ENCODE measurements at places on chromosomes 5 and 9. TPM values are rescaled to one million over a fixed set of nuclear protein-coding genes. Genes with fewer than 3 reads are reported as not detected.

Gene TXNDC15
- 42.7 TPM for total RNA-seq

Gene AIF1L
- 33.2 TPM for total RNA-seq

Gene SPATA6L
- 3.0 TPM for total RNA-seq

Gene RASGEF1C
- not detected for total RNA-seq

DNA sequence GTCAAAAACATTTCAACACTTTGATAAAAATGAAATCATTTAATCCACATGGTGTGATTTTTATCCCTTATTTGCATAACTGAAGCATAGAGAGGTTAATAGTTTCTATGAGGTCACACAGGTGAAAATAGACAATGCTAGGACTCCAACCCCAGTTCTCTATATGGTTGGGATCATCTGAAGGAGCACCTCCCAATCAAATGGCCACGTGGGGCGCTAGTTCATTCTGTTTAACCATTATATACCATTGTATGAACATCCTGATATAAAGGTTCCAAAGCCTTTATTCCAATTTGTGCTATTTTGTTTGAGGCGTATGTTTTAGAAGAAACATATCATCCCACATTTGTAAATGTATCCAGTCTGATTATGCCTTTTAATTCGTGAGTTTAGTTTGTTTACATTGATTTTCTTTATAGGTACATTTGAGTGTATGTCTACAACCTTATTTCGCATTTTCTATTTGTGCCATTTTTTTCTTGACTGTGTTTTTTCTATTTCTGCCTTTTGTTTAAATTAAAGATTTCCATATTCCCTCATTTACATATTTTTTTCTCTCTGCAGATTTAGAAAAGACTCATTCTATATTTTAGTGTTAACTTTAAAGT is 1092.0 kb downstream of the MAT2B start:
- DNase-seq = no peak
- H3K4me1 ChIP-seq = no peaks in the 10 kb centered on the region
- H3K27ac ChIP-seq = no peak overlapping the region

GRCh38 chr5:156149213-156149612 is 177.8 kb upstream of the SGCD start:
- no peak for DNase-seq
- no peaks in the 10 kb centered on the region for H3K36me3 ChIP-seq
- no peak overlapping the region for H3K4me3 ChIP-seq
- no peaks in the 10 kb centered on the region for H3K27me3 ChIP-seq
- H3K27ac ChIP-seq = no peak overlapping the region

GRCh38 chr9:79384501-79384900 is 187.3 kb upstream of the TLE4 start:
- H3K4me3 ChIP-seq = no peak overlapping the region
- H3K27me3 ChIP-seq = no peaks in the 10 kb centered on the region
- H3K27ac ChIP-seq = no peak overlapping the region
- peaks cover 6% of the 10 kb centered on the region for H3K4me1 ChIP-seq

- no peak overlapping the region for H3K27ac ChIP-seq
- no peak for DNase-seq
- no peaks in the 10 kb centered on the region for H3K4me1 ChIP-seq
- no peak overlapping the region for H3K4me3 ChIP-seq
- H3K36me3 ChIP-seq = peaks cover 59% of the 10 kb centered on the region
Measured at GRCh38 chr5:136182618-136183017, 10.3 kb downstream of the SMIM32 start.

GRCh38 chr9:23790351-23791260 is 35.4 kb downstream of the ELAVL2 start:
- H3K4me3 ChIP-seq = no peak overlapping the region
- no peaks in the 10 kb centered on the region for H3K36me3 ChIP-seq
- H3K27ac ChIP-seq = no peak overlapping the region
- no peak for DNase-seq

DNA sequence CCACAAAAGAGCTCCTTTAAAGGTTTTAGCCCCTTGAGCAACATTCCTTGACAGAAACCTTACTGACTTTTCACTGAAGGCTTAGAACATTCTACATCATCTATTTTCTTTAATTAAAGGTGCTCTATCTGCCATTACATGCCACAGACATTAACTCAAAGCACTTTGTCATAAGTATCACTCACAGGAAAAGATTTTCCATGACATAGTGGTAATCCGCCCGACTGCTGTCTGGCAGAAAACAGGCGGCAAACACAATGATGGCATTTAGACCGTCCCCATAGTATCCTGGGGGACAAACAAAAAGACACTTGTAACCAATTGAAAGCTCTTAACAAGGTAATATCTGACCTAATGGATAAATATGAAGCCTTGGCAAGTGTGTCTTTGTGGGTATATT is 126.2 kb upstream of the PCA3 start:
- no peak overlapping the region for H3K27ac ChIP-seq
- no peak overlapping the region for H3K4me3 ChIP-seq
- no peaks in the 10 kb centered on the region for H3K4me1 ChIP-seq

DNA sequence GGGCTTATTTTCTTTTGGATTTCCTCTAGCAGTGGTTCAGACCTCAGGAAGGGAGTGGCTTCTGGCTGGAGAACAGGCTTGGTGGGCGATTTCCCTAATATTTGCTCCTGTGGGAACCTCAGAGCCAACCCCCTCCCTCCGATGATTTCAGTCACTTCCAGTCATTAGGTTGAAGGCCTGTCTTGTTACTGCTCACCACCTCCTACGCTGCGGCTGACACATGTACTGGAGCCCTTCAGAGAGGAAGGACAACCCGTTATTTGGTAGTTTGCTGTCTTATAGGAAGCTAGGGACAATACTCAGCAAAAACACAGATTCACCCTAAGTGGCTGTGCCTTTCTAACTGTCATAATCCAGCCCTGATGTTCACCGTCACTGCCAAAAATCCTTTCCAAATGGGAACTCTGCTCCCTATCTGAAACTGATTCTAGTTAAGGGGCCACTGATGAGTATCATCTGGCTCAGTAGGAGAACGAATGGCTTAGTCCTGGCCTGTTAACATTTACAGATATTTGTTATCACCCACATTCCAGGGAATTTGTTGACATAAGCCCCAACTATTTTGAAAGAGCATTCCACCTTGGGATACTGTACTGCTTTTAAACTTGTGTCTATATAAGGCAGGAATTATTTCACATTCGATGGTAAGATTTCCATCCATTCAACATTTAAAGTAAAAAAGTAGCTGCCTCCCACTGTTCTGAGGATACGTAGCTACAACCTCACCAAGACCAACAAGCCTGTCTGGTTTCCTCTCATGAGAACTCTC is 29.3 kb upstream of the ANKH start:
- peaks cover 16% of the 10 kb centered on the region for H3K4me1 ChIP-seq
- H3K36me3 ChIP-seq = no peaks in the 10 kb centered on the region
- DNase-seq = no peak
- no peak overlapping the region for H3K27ac ChIP-seq
